ENCODE measurements at places on chromosomes 4 and X.

GRCh38 chrX:66677430-66677829, 38.6 kb upstream of the EDA2R start:
- no peak for DNase-seq

GRCh38 chr4:81839347-81840042, 367.8 kb upstream of the RASGEF1B start:
- DNase-seq = no peak

- DNase-seq = no peak
These were observed 23.5 kb upstream of the THOC2 start for GRCh38 chrX:123756320-123756719.

- DNase-seq = peak; percentile 43
These were observed 1.3 kb downstream of the RHOH start for GRCh38 chr4:40197879-40198689.

DNA sequence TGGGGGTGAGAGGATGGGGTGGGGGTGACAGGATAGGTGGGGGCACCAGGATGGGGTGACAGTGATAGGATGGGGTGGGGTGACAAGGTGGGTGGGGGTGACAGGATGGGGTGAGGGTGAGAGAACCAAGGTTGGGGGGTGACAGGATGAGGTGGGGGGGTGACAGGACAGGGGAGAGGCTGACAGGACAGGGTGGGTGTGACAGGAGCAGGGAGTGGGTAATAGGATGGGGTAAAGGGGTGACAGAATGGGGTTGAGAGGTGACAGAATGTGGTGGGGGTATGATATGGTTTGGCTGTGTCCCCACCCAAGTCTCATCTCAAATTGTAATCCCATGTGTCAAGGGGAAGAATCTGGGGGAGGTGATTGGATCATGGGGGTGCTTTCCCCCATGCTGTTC, 26.0 kb downstream of the RNF212 start:
- no peak for DNase-seq

DNA sequence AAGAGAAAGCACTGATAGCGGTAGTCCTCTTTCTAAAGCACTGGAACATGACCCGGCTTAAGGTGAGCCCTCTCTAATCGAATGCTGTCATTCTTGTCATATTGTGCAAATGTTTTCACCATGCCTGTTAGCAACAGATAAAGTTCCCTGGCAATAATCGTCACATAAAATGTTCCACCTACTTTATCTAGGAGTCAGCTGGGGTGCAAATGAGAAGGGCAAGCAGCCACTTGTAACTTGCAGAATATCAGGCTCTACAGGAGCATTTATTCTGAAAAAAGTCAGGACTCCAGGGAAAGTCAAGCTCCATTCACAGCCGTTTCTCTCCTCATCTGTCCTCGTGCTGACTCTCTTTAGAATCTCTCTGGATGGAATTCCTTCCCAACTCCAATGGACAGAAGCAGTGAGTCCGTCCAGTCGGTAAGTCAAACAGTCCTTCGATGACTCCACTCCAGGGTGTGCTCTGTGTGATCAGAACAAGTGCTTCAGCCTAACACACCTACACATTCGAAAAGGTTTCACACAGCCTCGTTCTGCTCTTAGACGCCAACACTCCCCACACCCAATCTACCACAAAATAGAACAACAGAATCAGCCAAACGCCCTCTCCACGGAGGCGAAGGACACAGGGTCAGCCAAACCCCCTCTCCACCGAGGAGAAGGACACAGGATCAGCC, 101.7 kb upstream of the FRG1 start:
- no peak for DNase-seq

DNA sequence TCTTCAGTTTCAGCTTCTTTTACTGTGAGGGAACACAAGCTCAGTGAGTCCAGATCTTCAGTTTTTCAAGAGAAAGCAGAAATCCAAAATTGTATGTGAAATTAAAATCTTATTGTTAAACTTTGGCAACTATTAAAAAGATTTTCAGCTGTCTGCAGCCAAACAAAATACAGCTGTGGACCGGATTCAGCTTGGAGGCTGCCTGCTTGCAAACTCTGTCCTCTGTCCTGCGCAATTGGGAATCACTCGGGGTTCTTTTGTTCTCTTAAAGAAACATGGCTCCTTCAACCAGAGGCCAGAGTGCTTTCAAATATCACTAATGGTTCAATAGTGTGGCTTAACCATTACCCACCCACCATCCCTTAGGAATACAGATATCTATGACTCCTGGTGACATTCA, 201.2 kb downstream of the CHIC2 start:
- no peak for DNase-seq

GRCh38 chrX:139543920-139544319, 13.4 kb downstream of the F9 start:
- no peak for DNase-seq

DNA sequence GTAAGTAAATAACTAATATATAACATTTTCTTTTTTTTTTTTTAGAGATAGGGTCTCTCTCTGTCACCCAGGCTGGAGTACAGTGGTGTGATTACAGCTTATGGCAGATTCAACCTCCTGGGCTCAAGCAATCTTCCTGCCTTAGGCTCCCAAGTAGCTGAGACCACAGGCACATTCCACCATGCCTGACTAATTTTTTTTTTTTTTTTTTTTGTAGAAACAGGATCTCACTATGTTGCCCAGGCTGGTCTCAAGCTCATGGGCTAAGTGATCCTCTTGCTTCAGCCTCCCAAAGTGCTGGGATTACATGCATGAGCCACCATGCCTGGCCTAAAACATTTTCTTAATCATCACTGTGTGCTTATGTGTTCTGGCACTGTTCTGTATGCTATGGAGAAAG, 32.8 kb downstream of the MGARP start:
- no peak for DNase-seq

DNA sequence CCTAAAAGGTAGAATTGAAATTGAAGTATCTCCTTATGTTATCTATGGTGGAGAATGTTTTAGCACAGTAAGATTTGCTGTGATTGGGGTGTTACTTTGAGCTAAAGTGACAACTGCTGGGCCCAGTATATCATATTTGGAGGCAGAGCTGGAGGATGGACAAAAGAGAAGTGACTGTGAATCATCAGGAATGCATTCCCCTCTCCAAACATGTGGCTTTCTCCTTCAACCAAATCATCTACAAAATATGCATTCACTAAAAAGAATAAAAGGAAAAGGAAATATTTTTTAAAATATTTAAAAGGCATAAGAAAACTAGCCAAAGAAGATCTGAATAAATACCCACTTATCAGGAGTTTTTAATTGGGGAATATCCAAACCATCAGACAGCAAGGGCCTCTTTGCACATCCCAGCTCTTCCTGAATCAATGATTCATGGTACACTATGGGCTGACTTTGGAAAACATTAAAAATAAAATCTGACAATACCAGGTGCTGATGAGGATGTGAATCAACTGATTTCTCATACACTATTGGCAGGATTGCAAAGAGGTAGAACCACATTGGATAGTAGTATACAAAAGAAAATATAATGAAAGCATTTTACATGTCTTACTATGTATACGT, 671.7 kb upstream of the NR3C2 start:
- DNase-seq = no peak

- DNase-seq = no peak
These were observed 190.3 kb upstream of the SPOCK3 start for GRCh38 chr4:167424341-167425256.

DNA sequence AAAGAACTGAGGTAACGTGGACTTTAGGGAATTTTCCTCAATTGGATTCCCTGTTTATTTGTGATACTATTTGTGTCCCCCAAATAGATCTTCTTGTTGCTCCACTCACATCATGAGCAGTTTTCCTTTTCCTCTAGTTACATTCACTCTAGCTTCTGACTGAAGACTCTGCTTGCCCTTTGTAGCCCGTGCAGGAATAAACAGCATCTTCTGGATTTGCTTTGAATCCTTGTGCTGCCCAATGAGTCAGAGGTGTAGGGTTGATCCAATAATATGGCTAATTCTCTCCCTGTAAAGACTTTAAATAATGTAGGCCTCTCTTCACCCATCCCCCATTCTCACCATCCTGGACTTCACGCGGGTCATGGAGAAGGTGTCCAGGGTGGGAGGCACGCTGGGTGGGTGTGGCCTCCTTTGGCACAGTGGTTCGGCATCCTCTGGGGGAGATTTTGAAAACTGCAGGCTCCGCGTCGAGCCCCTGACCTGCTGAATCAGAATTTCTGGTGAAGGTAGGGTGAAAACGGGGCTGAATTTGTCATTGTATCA, 9.0 kb downstream of the HAND2 start:
- DNase-seq = no peak

DNA sequence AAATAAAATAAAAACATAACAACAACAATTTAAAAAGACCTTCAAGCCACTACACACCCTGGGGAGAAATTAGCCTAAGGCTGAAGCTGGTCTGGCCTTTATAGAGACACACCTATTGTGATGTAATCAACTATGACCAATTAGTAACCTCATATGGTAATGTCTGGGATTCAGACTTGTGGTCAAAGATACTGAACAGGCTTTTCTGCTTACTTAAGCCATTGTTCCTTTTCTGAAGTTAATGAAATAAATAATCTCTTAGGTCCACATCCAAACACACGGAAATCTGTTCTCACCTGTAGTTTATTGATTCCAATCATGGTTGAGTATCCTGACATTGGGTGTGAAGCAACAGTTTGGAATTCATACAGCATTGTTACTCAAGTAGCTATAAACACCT, 152.5 kb downstream of the PLS3 start:
- DNase-seq = no peak

DNA sequence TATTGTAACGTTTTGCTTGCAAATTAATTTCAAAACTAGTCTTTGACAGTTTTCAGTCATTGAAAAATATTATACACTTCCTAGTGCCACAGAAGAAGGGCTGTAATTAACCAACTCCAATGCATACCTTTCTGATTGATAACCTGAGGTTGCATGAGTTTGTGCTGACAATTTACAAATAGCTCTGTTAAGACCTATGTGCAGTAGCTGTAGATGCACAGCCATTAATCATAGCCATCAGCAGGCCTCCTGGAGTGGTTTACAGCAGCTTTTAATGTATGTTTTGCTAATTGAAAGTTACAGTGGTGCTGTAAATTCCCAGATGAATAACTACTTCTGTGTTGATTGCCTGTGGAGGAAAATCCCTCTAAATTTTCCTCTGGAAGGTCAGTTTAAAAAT, 758.1 kb downstream of the SH3BGRL start:
- DNase-seq = no peak

DNA sequence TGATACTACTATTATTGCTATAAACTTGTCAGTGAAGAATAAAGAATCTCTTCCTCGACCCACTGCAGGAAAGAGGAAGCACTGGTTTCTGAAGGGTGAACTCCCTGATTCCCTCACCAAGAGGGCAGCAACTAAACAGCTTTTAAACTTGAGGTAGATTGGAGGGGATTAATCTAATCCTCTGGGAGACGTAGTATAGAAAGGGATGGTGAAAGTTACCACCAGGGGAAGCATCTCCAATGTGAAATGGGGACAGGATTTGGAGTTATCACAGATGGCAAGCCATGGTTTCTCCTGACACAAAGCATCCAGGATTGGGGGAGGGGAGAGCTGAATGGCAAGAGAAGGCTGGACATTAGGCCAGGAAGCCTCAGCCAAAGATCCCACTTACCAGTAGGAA, 62.7 kb upstream of the PTPN13 start:
- no peak for DNase-seq

- DNase-seq = no peak
These were observed 183.5 kb downstream of the PCDH7 start for GRCh38 chr4:30903502-30904214.

DNA sequence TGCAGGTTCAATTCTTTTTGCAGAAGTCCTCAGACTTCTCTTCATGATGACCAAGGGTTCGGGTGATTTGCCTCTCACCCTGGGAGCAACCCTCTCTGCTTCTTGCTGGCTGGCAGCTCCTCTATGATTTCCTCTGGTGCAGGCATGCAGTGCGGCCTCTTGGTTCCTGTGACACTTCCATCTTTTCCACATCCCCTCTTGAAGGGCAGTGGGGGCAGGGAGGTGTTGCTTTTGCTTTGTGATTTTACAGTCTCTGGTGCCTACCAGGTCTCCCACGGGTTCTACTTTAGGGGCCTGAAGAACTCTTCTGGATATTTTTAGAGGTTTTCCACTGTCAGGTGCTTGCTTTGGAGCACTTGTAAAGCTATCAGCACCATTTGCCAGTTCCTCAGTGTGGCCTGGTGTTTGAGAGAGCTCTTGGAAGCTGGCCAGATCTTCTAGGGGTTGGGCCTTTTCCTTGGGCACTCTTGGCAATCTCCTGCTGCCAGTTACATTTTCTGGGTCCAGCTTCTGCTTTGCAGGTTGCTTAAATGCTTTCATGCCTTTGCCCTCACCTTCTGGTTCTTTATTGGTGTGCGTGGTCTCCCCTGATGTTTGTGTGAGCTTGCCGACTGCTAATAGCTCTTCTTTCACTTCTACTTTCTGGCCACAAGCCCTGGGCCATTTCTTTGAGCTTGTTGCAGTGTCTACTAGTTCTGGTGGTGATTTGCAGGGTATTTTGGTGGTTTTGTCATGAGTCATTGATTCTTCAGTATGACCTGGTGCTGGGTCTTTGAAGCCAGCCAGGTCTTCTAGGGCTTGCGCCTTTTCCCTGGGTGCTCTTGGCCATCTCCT, 11.5 kb upstream of the CHST7 start:
- peak; percentile 75 for DNase-seq

- DNase-seq = no peak
These were observed 745.3 kb upstream of the MAGEB2 start for GRCh38 chrX:29470030-29470429.

GRCh38 chrX:2627272-2627867, 63.7 kb upstream of the CD99 start:
- peak; percentile 72 for DNase-seq

GRCh38 chr4:81326581-81326980, 111.6 kb upstream of the PRKG2 start:
- no peak for DNase-seq

GRCh38 chr4:60034361-60034760, 1165.8 kb upstream of the ADGRL3 start:
- no peak for DNase-seq

GRCh38 chrX:15748841-15749240, 10.8 kb downstream of the CA5B start:
- DNase-seq = no peak

- DNase-seq = no peak
These were observed 382.8 kb upstream of the CTSO start for GRCh38 chr4:156336511-156336910.

GRCh38 chr4:144449611-144450010, 196.3 kb upstream of the HHIP start:
- no peak for DNase-seq

DNA sequence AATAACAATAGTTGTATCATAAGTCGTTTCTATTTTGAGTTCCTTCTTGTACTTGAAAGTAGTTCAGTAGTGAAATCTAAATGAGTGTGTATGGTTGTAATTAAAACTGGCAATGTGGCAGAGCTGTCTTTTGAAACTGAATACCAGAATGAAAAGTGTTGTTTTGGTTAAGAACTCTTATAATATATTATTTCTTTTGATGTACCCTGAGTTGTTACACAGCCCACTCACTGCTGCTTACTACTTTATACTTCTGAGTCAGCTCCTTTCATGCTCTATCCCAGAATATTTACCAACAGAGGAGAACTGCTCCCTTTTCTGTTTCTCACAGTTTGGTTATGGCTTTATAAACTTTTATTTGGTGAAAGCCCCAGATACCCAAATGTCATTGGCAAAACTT, 28.8 kb downstream of the FAM199X start:
- DNase-seq = no peak

GRCh38 chr4:8594097-8595038, 1.8 kb downstream of the CPZ start:
- peak; percentile 65 for DNase-seq

GRCh38 chr4:119823045-119823444, 194.4 kb upstream of the PDE5A start:
- DNase-seq = no peak

Data from NAMALWA (cell line).